Naive thymus-derived CD8-positive, alpha-beta T cell (primary cell): ENCODE measurements at places on chromosomes 1 and 21. TPM values are rescaled to one million over a fixed set of nuclear protein-coding genes. Genes with fewer than 3 reads are reported as not detected.

DNA sequence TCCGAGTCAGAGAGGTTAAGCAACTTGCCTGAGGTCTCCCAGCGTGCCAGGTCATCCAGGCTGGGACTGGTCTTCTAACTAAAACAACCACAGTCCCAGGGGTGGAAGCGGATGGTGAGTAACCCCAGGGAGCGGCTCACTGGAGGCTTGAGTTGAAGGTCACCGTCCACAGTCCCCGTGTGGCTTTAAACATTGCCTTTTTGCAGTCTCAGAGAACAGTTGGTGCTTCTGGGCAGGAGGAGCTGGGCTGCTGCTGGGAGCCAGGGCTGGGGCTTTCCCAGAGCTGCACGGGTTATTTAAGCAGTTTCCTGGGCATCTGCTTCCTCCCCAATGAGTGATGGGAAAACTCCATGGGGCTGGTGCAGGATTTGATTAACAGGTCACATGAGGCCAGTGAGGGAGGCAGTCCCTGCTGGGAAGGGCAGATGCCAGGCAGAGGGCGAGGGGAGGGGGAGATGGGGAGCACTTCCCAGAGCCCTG lies 12.3 kb downstream of the ARHGEF10L start:
- DNase-seq: no peak

The KRTAP19-1 gene
- total RNA-seq: not detected

The FCRL5 gene
- total RNA-seq: 1.2 TPM

The NR5A2 gene
- not detected for total RNA-seq

GRCh38 chr1:234313171-234313570 lies 60.1 kb upstream of the COA6 start:
- no peak for DNase-seq

GRCh38 chr21:25412100-25412499 lies 195.2 kb downstream of the MRPL39 start:
- DNase-seq: no peak

DNA sequence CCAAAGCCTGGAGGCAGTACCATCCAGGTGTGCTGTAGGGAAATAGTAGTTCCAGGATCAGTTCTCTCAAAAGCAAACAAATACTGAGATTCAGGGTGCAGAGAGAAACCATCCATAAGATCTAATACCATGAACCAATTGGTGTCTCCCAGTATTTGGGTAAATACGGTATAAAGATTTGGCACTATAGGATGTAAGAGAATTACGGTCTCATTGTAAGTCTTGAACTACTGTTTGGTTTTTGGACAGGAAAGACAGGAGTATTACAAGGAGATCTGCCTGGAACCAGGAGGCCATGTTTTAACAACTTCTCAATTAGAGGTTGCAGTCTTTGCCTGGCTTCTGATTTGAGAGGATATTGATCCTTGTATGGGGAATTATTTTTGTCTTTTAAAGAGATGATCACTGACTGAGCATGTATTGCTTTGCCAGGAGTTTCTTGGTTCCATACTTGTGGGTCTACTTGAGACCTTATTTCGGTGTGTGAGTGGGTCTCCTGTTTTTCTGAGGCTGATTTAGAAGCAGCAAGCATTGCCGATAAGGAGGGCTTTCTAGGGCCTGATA lies 10.2 kb downstream of the AADACL4 start:
- DNase-seq: no peak

- no peak for DNase-seq
Measured at GRCh38 chr1:84374991-84375696, 23.1 kb upstream of the DNASE2B start.

The RNU1-3 gene
- 3,916 TPM for total RNA-seq

GRCh38 chr1:8297245-8297644 lies 20.7 kb upstream of the SLC45A1 start:
- DNase-seq: no peak

The JUN gene
- total RNA-seq: 38.2 TPM

GRCh38 chr1:109309347-109309746 lies 2.5 kb upstream of the MYBPHL start:
- DNase-seq: no peak

GRCh38 chr1:224458996-224459395 lies 24.4 kb upstream of the WDR26 start:
- no peak for DNase-seq

- no peak for DNase-seq
Measured at GRCh38 chr1:178544531-178544930, 31.6 kb downstream of the TEX35 start.

GRCh38 chr1:52571783-52572182 lies 18.9 kb upstream of the TUT4 start:
- DNase-seq: no peak

DNA sequence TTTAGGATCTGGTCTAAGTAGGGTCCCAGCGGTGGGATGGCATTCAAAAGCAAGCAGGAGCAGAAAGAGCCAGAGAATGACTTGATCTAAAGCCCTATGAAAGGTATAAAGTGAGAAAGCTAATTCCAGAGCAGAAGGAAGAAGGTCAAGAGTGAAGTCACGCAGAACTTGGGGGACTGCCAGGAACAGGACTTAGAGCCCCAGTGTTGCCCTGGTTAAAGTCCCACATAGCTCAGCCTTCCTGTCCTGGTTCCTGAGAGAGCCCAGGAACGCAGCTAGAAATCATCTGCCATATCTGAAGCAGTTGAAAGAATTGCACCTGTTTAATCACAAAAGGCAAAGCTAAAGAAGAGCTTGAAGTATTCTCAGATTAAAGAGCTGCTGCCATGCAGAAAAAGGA lies 160.6 kb upstream of the ATP1B1 start:
- no peak for DNase-seq

GRCh38 chr1:172254521-172255222 lies 165.8 kb upstream of the C1orf105 start:
- no peak for DNase-seq

- DNase-seq: no peak
Measured at GRCh38 chr1:218658269-218658668, 313.1 kb downstream of the TGFB2 start.

The SLAMF6 gene
- 42.5 TPM for total RNA-seq

The SLC44A3 gene
- total RNA-seq: not detected

The ABCG1 gene
- total RNA-seq: 1.4 TPM

The GRHL3 gene
- total RNA-seq: not detected

The LRRC7 gene
- 1.5 TPM for total RNA-seq

- DNase-seq: no peak
Measured at GRCh38 chr1:228358764-228359612, 47.6 kb downstream of the TRIM11 start.

The OR2G6 gene
- not detected for total RNA-seq

The OR2M5 gene
- not detected for total RNA-seq

- DNase-seq: peak; percentile 68
Measured at GRCh38 chr1:41805771-41806471, 112.8 kb downstream of the HIVEP3 start.

DNA sequence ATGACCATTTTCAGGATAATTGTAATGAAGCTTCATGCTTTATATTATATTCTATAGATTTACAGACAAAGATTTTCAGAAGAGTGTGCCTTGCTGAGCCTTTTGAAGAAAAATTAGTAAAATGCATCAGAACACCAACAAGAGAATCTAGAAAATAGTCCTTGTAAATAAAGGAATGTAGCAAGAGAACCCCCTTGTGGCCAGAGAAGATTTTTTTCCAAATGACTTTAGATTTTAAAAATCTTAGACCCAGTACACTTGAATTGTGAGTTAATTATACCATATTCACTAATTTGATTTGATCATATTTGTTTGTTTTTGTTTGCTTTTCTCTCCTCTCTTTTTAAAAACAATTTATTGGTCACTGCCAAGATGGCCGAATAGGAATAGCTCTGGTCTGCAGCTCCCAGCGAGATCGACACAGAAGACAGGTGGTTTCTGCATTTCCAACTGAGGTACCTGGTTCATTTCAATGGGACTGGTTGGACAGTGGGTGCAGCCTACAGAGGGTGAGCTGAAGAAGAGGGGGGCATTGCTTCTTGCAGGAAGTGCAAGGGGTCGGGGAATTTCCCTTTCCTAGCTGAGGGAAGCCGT lies 12.8 kb upstream of the IFI44L start:
- no peak for DNase-seq

The MFSD2A gene
- 0.81 TPM for total RNA-seq

- no peak for DNase-seq
Measured at GRCh38 chr1:51624855-51625254, 8.0 kb downstream of the OSBPL9 start.

- DNase-seq: no peak
Measured at GRCh38 chr1:8875216-8875861, 3.1 kb downstream of the ENO1 start.

- DNase-seq: no peak
Measured at GRCh38 chr1:9145021-9145668, 16.2 kb upstream of the GPR157 start.

The MRPS15 gene
- total RNA-seq: 41.4 TPM

- DNase-seq: no peak
Measured at GRCh38 chr1:87795615-87796337, 467.1 kb downstream of the LMO4 start.

DNA sequence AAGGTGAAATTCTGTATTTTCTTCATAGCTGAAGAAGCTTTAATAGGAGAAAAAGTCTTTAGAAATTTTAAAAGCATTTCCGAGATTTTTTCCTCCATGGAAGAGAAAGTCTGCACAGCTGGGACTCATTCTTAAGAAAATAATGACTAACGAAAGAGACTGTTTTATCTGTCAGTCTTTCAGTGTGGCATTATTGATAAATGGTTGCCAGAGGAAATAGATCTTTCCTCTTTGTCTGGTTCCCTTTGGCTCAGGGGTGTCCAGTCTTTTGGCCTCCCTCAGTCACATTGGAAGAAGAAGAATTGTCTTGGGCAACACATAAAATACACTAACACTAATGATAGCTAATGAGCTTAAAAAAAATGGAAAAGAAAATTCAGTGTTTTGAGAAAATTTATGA lies 49.9 kb downstream of the KDM1A start:
- no peak for DNase-seq

GRCh38 chr1:203325026-203325417 lies 19.7 kb downstream of the BTG2 start:
- DNase-seq: peak; percentile 47
